ENCODE measurements at places on chromosomes 6 and 20.
A peak's percentile ranks its signal among the peaks of the same experiment; 100 is the strongest.

GRCh38 chr6:132937466-132937906 is 123.1 kb downstream of the RPS12 start:
- DNase-seq, result no peak

GRCh38 chr6:135014353-135014832 is 40.2 kb downstream of the HBS1L start:
- no peak for DNase-seq

DNA sequence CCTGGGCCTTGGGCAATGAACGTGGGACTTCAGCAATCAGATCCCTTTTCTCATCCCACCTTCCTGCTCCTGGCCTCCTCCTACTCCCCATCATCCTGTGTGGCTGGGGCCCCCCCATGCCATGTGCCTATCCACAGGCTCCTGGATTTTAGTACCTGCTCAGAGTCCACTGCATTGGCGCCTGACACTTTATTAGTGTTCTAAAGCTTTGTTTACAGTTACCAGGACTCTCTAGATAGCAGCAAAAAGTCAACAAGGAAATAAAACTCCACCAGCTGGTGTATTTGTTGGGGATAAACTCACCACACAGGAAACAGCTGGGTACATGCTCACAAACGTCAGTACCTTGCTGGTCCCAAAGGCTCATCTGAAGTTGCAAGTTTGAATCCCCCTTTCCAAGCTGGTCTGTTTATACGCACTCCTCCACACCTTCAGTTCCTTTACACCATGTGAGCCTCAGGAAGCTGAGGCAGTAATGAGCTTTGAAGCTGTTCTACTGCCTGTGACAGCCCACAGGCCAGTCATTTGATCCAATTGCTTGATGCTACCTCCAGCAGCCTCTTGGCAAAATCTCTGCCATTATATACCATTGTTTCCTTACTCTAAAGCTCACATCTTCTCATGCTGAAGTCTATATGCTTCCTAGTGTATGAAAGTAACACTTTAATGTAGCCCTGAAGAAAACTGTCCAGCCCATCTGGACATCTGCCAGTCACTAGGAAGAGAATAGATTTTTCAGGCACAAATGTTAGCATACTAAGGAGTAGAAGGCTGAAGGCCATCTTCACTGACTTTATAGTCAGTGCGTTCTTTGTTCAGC is 76.6 kb downstream of the ANKEF1 start:
- no peak for DNase-seq

GRCh38 chr6:46276576-46277142 is 105.9 kb upstream of the ENPP5 start:
- DNase-seq, result no peak

GRCh38 chr6:124775121-124775520 is 187.1 kb upstream of the RNF217 start:
- DNase-seq, result no peak

DNA sequence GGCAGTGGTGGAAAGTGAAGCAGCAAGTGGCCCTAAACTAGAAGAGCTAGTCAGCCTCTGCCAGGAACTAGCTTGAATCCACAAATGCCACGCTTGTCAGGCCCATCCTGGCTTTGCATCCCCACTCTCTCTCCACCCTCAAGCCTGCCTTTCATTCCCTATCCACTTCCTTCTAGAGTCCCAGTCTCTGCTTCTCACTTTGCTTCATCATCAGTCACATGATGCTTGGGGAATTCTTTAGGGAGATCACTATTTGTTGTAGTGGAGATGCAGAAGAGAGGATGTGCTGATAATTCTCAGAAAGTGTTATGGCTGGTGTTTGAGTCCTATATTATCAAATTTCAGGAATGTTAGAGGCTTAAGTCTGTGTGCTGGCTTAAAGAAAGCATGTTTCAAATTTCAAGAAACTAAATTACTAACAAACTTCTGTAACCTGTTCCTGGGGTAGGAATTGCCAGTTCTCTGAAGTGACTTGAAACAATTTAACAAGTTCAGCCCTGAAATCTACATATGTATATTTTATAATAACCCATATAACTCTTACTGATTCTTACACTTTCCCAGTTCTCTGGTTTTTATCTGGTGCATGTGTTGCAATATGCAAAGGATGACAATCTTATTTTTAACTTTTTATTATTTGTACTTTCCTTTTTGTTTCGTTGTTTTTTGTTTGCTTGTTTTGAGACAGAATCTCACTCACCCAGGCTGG is 7.5 kb downstream of the TRIM39 start:
- no peak for DNase-seq

DNA sequence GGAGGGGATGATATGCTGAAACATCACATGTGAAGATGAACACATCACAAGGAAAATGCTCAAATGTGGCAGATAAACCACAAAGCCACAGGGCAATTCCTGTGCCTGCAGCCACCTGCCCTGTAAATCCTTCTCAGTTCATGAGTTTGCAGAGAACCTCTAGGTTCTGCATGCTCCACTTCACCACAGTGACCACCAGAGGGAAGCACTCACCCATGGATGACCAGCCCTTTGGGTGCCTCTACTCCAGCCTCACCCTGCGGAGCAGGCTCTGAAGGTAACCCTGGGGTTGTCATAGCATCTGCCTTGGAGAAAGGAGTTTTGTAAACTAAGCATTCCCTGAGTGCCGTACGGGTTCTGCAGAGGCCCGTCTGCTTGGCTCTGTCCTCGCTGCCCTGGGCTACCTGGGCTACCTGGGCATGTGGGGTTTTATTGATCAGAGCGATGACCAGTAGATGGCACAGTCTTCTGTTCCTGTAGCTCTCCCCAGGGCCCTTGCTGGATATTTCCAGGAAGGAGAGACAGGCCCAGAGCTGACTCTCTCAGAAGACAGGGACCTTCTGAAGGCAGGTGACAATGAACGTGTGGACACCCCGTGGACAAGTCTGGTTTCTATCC is 31.7 kb upstream of the CST1 start:
- DNase-seq, result peak; percentile 9

- no peak for DNase-seq
Observed at GRCh38 chr6:168496139-168496996, 55.4 kb downstream of the SMOC2 start.

- no peak for DNase-seq
Observed at GRCh38 chr6:161128680-161129196, 137.2 kb downstream of the MAP3K4 start.

DNA sequence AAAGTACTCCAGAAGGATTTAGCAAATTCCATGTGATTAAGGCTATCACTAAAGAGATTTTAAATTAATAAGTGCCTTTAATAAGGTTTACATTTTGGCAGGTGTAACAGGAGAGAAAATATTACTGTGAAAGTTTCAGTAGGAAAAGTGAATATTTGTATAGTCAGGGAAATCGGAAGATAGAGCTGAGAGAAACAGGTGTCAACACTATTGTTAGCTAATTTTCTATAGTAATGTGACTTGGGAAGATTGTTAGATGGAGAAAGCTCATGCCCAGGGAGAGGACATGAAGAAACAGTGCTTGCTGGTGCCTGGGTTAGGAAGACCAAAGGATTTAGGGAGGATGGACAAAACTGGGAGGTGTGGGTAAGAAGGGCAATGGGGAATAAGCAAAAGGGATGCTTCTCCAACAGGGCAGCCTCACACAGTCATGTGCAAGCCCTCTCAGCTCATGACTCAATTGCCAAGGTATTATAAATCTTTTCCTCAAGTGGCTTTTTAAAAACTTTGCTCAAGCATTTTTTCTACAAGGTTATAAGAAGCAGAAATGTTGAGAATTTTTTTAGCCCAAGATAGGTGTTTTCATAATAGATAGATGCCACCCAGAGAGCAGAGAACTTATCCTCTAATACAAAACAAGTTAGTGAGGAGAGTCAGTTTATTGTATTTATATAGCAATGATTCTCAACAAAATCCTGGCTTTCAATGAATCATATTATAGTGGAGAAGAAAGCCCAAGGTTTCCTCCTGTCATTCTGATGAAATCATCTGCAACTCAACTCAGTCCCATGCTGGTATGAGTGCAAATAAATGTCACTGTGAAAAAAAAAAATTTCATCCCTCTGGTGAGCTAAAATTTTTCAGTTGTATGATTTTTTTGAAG is 325.2 kb upstream of the NT5E start:
- DNase-seq, result no peak

- DNase-seq, result no peak
Observed at GRCh38 chr6:158353883-158354877, 41.9 kb downstream of the TULP4 start.

DNA sequence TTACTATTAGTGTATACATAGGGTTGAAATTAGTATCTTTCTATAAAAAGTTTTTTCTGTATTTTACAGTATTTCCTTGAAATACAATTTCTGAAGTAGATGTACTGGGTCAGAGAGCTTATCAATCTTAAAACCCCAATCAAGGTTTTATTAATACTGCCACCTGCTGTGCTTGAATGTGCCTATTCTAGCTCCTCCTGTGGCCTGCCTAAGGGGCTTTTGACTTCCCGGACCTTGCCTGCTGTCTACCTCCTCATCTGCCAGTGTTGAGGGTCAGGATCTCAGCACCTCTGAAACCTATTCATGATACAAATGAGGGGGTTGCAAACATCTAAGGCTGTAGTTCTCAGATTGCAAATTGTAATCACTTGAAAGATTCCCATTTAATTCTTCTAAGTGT is 9.2 kb downstream of the PACRG start:
- no peak for DNase-seq

DNA sequence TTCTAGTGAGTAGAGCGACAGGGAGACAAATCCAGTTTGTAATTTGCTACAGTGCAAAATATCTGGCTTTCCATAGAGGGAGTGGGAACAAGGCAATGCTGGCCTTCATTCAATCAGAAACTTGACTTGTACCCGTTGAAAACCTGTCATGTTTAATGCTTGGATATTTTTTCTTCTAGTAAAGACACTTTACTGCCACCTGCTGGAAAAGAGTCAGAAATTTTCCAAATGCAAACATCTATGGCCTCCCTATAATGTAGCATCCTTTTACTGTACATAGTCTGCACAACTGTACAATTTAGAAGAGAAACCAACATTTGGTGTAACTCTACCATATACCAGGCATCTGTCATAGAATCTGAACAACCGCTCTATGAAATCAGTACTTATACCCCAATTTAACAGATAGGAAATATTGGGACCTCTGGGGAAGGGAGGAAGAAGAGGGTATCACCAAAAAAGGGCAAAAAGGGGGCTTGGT is 16.7 kb upstream of the TBC1D20 start:
- peak; percentile 2 for DNase-seq

DNA sequence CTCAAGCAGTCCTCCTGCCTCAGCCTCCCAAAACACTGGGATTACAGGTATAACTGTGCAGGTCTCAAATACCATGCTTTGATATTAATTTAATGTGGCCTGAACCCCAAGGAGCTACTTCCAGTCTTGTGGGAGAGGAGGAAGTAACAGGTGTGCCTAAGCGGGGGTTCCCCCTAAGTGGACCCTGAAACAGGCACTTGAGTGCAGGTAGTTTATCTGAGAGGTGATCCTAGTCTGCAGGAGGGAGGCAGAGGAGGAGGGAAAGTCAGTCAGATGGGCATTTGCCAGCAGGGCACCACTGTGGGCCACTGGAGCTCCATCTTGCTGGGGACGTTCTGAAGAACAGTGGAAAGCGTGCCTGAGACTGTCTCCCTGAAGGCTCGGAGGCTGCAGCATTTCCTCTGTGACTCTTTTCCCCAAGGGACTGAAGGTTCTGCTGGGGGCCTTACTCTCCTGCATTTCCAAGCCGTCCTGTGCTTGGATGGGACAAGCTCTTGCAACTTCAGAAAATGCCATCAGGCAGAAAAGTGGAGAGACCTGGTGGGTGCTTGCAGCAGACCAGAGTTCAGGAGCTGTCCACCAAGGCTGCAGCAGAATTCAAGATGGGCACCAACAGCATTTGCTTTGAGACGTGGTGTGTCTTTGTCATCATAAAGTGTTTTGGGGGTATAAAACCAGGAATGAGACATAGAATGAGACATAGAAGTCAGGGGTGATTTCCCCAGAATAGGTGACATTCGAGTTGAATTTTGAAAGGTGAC is 4.6 kb upstream of the DLGAP4 start:
- DNase-seq, result no peak

GRCh38 chr6:142155895-142156757 is 9.1 kb downstream of the VTA1 start:
- DNase-seq, result no peak

DNA sequence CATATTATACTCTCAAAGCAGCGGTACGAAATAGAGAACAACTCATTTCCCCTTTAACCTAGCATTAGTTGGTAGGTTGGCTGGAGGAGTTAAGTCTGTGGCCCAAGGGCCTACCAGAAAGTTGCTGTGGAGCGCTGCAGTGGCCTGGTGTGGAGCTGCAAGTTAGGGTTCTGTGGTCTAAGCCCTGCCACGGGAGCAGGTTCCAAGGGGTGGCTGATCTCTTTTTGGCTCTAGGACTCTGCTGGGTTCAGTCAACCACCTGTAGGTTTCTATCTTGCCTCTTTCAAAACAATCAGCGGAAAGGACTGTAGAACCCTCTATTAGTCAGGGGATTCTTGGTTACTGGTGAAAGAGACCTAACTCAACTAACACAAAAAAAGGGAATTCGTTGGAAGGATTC is 54.5 kb upstream of the TULP4 start:
- DNase-seq, result no peak

Measured in GDM1 (cell line).